Left ventricle myocardium superior (tissue), 1 donor: ENCODE measurements at places on chromosomes 6 and 20. TPM values are rescaled to one million over a fixed set of nuclear protein-coding genes. Genes with fewer than 3 reads are reported as not detected.

DNA sequence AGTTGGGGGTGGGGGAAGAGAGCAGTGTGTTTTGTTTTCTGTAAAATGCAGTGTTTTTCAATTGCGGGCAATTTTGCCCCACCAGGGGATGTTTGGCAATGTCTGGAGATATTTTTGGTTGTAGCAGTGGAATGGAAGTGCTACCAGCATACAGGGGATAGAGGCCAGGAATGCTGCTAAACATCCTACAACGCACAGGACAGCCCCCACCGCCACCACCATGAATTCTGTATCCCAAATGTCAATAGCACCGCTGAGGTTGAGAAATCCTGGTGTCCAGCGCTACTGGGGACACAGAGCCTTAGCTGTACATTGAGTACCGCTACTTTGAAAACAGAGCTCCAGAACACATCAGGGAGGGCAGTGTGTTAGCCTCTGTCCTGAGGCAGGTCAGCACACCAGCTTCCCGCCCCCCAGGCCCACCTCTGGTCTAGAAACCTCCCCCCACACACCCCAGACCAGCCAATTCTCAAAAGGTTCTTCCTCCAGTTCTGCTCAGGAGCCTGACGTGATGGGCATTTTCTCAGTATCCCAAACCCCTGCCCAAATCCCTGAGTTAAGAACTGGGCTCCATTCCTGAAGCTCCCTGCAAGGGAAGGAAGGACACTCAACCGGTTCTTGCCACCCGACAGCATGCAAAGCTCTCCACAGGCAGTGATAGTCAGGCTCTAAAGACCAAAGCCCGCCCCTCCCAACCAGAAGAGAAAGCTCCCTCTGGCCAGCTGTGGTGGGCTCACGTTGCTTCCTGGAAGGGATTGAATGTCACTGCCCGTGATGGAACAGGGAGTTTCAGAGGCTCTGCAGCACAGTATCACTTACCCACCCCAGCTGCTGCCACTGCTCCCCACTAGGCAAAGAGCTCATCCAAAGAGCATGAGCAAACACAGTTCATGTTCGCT, 321.5 kb upstream of the JARID2 start:
- no peak for DNase-seq

DNA sequence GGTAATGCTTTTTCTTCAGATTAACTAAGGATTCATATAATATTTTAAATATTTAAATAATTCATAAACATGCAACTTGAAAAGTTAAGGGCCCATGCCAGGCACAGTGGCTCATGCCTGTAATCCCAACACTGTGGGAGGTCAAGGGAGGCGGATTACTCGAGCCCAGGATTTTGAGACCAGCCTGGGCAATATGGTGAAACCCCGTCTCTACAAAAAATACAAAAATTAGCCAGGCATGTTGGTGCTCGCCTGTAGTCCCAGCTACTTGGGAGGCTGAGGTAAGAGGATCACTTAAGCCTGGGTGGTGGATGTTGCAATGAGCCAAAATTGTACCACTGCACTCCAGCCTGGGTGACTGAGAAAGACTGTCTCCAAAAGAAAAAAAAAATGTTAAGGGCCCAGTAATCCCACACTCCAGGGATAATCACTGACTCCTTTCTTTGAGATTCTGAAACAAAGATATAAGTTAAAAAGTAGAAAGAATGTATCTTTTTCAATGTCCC, 7.9 kb upstream of the RIN2 start:
- no peak for DNase-seq

- no peak for DNase-seq
Observed at GRCh38 chr6:108650325-108650724, 89.6 kb downstream of the FOXO3 start.

GRCh38 chr20:44908987-44909871, 631 bp upstream of the PABPC1L start:
- no peak for DNase-seq

TRIM31 gene
- not detected for total RNA-seq

BPIFB4 gene
- total RNA-seq, result not detected

C20orf204 gene
- total RNA-seq, result 0.35 TPM

GMPR gene
- total RNA-seq, result 112 TPM

FAM209B gene
- not detected for total RNA-seq

IL20RA gene
- total RNA-seq, result 7.2 TPM
